ENCODE measurements at places on chromosomes 16 and 17.
A peak's percentile ranks its signal among the peaks of the same experiment; 100 is the strongest.

DNA sequence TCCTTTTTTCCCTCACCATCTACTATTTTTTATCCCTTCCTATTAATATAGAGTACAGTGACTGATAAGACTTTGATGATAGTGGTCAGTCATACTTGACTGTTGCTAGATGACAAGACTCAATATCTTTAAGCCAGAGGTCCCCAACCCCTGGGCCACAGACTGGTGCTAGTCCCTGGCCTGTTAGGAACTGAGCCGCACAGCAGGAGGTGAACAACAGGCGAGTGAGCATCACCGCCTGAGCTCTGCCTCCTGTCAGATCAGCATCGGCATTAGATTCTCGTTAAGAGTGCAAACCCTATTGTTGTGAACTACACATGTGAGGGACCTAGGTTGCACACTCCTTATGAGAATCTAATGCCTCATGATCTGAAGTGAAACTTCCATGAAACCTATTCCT, 341.3 kb downstream of the BCAS3 start:
- DNase-seq: no peak

DNA sequence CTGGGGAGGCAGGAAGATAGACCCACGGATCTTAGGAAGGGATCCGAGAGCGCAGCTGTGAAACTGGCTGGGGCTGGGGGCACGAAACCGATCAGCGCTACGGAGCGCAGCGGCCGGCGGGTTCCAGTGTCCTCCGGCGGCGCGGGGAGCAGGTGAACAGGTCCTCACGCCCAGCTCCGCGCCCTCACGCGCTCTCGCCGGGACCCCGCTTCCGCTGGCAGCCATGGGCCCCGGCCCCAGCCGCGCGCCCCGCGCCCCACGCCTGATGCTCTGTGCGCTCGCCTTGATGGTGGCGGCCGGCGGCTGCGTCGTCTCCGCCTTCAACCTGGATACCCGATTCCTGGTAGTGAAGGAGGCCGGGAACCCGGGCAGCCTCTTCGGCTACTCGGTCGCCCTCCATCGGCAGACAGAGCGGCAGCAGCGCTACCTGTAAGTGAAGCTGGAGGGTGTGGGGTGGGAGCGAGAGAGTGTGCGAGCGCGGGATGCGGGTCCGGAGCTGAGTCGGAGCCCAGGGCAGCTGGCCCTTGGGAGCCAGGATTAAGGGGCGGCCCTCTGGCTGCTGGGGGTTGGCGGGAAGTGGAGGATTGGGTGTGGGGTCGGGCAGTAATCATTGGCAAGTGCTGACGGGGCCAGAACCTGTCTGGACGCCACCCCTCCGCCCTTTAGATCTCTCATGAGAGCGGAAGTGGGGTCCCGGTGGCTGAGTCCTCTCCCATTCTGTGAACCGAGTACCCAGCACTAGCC, 479 bp downstream of the ITGA3 start:
- DNase-seq: peak; percentile 79

DNA sequence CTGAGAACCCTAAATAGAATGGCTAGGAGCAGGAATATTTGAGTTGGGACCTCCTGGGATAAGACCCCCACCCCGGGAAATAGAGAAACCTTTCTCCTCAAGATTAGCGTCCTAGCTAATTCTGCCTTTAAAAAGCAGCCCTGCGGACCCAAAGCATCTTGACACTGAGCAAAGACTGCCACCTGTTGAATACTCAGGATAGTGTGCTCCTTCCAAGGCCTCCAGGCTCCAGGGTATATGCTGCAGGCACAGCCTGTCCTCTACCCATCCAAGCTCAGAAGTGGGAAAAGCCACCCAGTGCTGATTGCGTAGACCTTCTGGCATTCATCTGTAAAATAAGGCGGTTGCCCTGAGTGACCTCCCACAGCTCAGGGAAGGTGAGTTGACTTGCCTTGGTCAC, 456.2 kb upstream of the DYNLRB2 start:
- peak; percentile 43 for DNase-seq

- no peak for DNase-seq
Measured at GRCh38 chr17:44924107-44924544, 8.8 kb upstream of the GFAP start.

- DNase-seq: peak; percentile 34
Measured at GRCh38 chr17:75155191-75155601, 884 bp upstream of the JPT1 start.

DNA sequence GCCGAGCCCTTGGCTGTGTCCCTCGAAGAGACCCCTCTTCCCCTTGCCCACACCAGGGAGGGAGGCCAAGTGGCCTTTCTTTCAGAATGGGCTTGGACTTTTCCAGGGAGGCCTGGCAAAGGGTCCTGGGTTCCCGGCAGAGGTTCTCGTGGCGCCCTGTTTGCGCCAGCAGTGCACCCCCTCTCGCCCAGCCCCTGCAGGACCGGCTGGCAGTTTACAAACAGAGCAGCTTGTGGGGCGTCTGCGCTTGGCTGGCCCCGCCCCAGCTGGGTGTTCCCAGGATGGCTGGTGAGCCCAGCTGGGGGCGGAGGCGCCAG, 137.8 kb upstream of the CIBAR2 start:
- no peak for DNase-seq

- no peak for DNase-seq
Measured at GRCh38 chr16:27281243-27281642, 12.7 kb upstream of the NSMCE1 start.

- DNase-seq: no peak
Measured at GRCh38 chr16:53571763-53572162, 68.8 kb upstream of the AKTIP start.

DNA sequence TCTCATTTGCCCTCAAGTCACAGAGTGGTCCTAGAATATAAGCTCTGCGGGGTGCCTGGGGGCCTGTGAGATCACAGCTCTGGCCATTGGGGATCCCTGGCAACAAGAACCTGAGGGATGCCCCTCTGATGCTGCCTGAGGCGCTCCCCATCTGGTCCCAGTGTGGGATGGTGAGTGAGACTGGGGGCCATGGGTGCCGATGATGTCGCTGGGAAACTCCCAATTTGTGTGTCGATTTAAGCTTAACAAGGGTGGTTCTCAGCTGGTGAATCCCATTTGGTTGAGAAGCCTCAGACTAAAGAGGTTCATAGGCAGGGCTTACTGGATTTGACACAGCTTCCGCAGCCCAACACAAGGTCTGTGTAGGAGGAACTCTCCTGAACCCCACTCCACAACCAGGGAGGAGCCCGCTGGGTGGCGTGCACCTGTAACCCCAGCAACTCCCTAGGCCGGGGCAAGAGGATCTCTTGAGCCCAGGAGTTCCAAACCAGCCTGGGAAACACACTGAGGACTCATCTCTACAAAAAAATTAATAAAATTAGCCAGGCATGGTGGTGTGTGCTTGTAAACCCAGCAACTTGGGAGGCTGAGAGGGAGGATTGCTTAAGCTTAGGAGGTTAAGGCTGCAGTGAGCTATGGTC, 63.7 kb upstream of the SIAH1 start:
- no peak for DNase-seq

DNA sequence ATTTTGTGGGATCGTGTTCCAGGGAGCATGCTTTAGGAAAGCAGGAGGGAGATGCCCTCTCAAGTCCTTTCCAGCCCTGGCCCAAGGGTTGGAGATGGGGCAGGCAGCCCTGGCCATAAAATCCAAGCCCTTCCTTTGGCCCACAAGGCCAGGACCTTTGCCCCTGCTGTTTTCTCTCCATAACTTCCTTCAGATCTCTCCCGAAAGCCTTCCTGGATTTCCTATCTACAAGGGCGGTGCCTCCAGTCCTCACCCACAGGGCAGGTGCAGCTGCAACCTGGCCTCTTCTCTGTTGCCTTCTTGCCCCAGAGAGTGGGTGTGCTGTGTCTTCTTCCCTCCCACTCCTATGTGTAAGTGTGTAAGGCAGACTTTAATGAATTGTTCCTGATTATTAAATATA, 8.5 kb upstream of the PDP2 start:
- no peak for DNase-seq

DNA sequence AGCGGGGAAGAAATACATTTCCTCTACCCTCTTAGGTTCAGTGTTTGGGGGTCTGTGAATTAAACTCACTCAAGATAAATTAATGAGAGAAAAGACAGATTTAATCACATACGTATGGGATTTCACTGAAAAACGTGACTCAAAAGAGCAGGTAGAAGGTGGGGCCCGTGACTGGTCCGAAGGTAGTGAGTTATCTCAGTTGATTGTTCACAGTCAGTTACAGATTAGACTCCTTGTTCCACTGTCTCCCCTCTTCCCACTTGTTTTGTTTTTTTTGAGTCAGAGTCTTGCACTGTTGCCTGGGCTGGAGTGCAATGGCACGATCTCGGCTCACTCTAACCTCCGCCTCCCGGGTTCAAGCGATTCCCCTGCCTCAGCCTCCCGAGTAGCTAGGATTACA, 301.2 kb downstream of the SEC14L1 start:
- DNase-seq: no peak

DNA sequence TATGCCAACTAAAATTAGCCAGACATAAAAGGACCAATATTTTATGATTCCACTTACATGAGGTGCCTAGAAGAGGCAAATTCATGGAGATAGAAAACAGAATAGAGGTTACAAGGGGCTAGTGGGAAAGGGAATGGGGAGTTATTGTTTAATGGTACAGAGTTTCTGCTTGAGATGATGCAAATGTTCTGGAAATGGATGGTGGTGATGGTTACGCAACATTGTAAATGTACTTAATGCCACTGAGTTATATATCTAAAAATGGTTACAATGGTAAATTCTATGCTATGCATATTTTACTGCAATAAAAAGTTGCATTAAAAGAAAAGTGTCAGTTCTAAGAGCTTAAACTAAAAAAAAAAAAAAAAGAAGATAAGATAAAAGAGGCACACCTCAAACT, 17.9 kb downstream of the MT1X start:
- DNase-seq: no peak

GRCh38 chr16:85446951-85447692, 166.0 kb upstream of the GSE1 start:
- no peak for DNase-seq

DNA sequence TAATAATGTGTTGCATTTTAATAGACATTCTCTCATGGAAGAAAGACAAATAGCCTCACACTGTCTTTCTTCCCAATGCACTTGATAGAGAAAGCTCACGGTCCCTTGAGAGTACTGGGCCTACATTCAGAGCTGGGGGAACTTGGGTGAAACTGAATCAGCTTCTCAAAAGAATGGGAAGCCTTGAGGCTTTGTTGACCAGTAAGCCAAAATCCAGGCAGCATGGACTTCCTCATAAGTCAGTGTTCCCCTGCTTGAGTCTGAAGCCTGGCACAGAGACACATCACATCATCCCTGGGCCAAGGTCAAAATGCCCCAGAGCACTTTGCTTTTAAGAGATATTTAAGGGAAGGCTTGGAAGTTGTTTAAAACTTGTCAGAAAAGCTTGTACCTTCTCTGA, 302.2 kb upstream of the SALL1 start:
- no peak for DNase-seq

- no peak for DNase-seq
Measured at GRCh38 chr17:13563866-13564265, 37.9 kb downstream of the HS3ST3A1 start.

DNA sequence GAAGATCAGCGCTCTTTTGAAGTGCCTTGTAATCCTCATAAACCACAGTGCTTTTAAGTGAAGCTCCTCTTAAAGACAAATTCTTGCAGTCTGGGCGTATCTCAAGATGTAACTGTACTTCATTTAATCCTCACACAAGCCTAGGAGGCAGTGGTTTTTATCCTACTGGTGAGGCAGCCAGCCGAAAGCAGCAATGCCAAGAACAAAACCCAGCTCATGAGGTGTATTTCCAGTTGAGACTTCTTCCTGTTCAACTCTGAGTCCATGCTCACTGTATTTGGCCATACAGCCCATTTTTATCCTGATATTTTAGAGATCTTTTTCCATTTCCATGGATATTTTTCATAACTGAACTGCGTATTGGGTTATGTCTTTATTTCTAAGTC, 13.7 kb downstream of the CTRB2 start:
- DNase-seq: no peak

- no peak for DNase-seq
Measured at GRCh38 chr16:88130681-88131080, 179.4 kb downstream of the BANP start.

GRCh38 chr17:70609566-70609965, 440.2 kb downstream of the KCNJ2 start:
- no peak for DNase-seq

GRCh38 chr17:2222301-2222700, 81.3 kb downstream of the SMG6 start:
- no peak for DNase-seq

GRCh38 chr16:30041841-30042240, 10.8 kb upstream of the TLCD3B start:
- peak; percentile 72 for DNase-seq

DNA sequence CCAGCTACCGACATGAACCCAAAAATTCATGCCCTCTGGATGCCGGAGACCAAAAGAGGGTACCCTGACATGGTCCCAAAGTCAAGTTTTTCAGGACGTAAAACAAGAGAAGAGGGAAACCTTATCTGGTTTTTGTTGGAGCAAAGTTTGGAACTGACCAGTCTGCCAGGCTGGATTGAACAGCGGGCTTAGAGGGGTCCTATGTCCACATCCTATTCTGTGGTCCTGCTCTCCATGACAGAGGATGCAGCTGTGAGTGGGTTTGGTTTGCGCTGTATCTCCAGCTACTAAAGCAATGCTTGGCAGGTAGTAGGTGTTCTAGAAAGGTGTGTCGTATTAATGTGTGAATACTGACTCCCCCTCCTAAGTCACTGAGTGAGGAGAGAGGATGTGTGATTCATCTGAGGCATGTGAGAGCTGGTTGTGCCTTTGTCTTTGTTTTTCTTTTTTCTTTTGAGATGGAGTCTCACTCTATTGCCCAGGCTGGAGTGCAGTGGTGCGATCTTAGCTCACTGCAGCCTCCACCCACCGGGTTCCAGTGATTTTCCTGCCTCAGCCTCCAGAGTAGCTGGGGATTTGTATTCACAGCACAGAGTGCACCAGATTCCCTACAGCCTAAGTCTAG, 31.0 kb downstream of the PMM2 start:
- peak; percentile 45 for DNase-seq

DNA sequence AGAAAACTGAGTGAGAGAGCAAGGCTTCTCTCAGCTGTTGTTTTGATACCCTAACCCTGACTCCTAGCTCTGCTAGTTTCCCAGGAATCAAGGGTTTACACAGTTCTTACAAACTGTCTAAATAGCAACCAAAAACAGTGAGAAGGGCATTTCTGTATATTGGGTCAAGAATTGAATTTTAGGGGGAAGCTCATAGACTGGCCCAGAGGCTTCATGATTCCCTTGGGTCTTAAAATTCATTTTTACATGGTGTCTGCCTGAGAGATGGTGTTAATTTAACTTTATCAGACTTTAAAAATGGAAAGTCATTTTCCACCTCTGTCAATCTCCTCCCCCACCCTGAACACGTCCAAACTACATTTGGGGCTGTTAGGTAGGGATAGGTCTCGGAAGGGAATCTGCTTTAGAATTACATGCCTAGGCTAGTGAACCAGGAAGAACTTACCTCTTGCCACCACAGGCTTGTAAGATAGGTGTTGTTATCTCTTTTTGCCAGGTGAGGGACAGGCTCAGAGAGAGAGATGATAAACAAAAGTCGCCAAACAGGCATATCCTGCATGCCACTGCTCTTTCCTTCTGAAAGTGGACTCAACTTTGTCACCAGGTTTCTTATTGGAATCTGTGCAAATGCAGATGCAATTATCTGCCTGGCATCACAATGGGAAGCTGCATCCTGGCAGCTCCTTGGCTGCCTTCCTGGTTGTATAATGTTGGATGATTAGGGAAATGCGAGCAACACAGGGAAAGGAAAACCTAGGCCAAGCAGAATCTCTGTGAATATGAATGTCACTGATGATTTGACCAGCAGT, 3.1 kb downstream of the PHAF1 start:
- no peak for DNase-seq

GRCh38 chr17:57872536-57872935, 22.7 kb upstream of the MRPS23 start:
- no peak for DNase-seq

All from ELR (cell line).